ENCODE measurements at places on chromosomes 13 and 19.
A peak's percentile ranks its signal among the peaks of the same experiment; 100 is the strongest.

- peak; percentile 40 for DNase-seq
Observed at GRCh38 chr19:51637362-51637978, 7.3 kb upstream of the SIGLEC5 start.

GRCh38 chr19:17951990-17952976 is 14.6 kb upstream of the KCNN1 start:
- no peak for DNase-seq

GRCh38 chr13:99656092-99656745 is 154.9 kb downstream of the TM9SF2 start:
- peak; percentile 58 for DNase-seq

- DNase-seq: no peak
Observed at GRCh38 chr13:40388617-40389016, 277.8 kb downstream of the FOXO1 start.

GRCh38 chr13:89852570-89852969 is 1494.9 kb upstream of the MIR17HG start:
- no peak for DNase-seq

GRCh38 chr19:33419788-33420130 is 46.2 kb downstream of the CEBPG start:
- no peak for DNase-seq

DNA sequence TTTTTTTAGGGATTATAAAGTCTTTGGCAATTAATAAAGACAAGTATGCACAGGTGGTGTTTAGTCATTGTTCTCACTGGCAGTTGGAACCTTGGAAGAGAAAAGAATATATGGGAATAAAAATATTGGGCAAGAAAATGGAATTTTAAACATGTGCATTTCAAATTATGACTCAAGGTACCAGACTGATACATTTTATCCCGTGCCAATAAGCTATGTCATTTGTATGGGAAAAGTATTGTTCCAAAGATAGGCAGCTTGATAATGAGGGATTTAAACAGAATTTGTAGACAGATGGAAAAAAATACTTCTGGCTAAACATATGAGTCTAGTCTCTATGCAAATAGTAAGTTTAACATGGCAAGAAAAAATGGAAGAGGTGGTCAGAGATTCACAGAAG is 169.5 kb upstream of the UFM1 start:
- DNase-seq: no peak

All from T47D (cell line).